ENCODE measurements at places on chromosomes 1 and 21.
A peak's percentile ranks its signal among the peaks of the same experiment; 100 is the strongest.

DNA sequence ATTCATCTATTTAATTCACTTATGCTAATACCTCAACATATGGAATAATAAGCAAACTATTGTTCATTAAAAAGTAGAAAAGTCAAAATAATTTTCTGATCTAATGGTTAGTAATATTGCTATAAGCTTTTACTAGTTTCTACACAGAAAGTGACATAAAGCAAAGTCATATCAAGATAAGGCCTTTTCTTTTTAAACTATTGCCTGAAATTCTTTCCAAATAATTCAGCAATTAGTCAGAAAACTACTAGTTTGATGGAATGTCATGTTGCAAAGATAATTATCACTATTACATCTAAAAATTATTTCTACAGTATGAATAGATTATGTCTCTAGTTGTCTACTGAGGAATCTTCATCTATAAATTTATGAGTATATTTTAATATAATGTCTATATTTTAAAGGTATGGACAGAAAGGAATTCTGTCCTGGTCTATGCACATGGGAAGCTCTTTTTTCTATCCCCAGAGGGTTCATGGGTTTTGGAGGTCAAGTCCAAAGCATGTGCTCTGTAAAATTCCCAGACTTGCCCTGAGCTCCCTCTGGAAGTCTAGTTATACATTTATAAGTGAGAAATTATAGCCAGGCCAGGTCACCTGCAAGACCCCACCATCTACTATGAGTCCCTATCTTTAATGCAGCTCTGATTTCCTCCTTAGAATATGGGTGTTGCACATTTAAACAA is 84.6 kb upstream of the DPYD start:
- no peak for DNase-seq

GRCh38 chr1:103145449-103145848 is 37.1 kb upstream of the COL11A1 start:
- no peak for DNase-seq

DNA sequence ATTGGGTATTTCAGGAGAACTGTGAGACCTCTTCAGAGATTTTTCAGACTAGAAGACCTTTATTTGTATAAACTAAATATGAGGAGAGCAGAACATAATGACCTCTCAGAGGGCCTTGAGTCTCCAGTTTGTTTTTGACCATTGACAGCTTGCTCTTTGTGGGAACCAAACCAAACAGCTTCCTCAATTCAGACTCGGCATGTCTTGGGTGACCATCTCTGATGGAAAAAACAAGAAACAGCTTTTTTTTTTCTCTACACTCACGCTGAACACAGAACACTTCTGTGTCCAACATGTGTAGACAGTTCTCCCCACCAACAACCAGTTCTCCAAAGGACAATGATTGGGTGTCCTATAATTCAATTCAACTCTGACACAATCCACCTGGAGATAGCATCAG is 11.5 kb downstream of the ATP1A4 start:
- DNase-seq: no peak

DNA sequence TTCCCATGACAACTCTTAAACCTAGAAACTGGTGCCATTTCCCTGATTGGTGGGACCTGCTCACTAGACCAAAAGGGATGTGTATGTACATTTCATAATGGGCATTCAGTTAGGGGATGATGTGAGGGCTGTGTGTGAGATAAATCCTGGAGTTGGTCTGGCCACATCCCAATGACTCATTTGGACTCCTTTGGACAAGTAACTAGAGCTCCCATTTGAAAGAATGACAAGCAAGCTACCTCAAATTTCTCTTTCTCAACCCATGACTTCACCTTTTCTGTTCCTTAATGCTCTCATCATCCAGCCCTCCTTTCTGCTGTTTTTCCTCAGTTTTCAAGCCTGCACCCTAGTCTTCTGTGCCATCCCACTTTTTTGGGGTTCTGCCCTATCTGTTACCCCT is 27.9 kb downstream of the EBNA1BP2 start:
- no peak for DNase-seq

GRCh38 chr1:28840928-28841544 is 29.1 kb downstream of the OPRD1 start:
- DNase-seq: no peak

- no peak for DNase-seq
Observed at GRCh38 chr1:234839663-234840062, 229.7 kb upstream of the IRF2BP2 start.

- DNase-seq: no peak
Observed at GRCh38 chr1:41742219-41742618, 176.5 kb downstream of the HIVEP3 start.

DNA sequence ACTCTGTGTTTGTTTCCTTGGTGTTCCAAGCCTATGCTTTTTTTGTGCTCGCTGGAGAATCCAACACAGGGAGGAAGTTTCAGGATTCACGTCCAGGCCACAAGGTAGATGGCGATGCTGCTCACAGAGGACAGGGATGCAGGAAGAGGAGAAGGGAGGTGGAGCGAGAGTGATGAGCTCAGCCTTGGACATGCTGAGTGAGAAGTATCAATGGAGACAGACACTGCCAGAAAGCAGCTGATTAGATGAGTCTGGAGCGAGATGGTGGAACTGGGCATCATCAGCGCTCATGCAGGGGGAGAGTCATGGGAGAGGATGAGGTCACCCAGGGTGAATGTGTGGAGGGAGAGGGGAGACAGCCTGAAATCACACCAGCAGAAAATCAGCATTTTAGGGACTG is 110.0 kb downstream of the GLUL start:
- no peak for DNase-seq

DNA sequence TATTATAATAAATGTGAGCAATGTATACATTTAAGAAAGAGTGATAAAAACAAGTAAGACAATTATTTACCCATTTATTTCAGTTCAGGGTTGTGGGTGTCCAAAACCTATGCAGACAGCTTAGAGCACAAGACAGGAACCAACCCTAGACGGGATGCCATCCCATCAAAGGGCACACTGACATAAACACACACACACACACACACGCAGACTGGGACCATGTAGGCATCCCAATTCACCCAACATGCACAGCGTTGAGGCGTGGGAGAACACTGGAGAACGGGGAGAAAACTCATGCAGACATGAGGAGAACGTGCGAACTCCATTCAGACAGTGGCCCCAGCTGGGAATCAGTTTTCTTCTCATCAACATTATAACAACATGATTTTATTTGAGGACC is 274.7 kb downstream of the USP25 start:
- no peak for DNase-seq

- DNase-seq: no peak
Observed at GRCh38 chr1:159474926-159475325, 35.4 kb downstream of the OR10J1 start.

GRCh38 chr1:248872752-248873408 is 14.0 kb upstream of the ZNF692 start:
- DNase-seq: peak; percentile 87

GRCh38 chr1:11362547-11363021 is 89.6 kb downstream of the UBIAD1 start:
- DNase-seq: no peak

DNA sequence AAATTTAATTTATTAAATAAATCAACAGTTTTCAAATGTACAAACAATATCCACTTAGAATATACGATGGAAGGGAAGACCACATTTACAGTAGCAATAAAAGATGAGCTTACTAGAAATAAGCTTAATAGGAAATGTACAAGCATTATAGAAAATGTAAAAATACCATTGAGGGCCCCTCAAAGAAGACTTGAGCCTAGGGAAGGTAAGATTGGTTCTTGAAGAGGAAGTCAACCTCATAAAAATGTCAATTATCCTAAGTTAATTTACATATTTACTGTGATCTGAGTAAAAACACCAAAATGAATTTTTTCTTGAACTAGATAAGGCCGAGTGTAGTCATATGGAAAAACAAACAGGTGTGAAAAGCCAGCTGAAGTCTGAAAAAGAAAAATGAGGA is 39.7 kb upstream of the TRIM67 start:
- no peak for DNase-seq

DNA sequence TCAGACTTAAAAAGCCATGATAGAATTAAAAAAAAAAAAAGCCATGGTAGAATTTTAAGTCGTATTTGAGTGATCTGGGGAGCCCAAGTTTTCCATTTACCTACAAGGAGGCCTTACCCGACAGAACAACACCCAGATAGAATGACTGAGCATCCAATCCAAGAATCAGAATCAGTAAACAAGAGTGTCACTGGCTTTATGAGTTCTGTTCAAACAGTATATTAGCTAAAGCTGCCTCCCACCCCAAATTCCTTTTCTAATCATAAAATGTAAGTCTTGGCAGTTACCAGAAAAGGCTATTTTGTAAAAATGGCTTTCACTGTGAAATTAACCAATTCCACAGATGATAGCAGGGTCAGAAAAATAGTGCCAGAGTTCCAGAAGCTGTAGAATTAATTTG is 1.2 kb downstream of the GTF2B start:
- DNase-seq: no peak

- no peak for DNase-seq
Observed at GRCh38 chr1:172616636-172617035, 42.3 kb upstream of the FASLG start.

- no peak for DNase-seq
Observed at GRCh38 chr1:169491845-169492281, 6.1 kb upstream of the SLC19A2 start.
